ENCODE measurements at places on chromosomes 6 and 20. TPM values are rescaled to one million over a fixed set of nuclear protein-coding genes. Genes with fewer than 3 reads are reported as not detected.

DNA sequence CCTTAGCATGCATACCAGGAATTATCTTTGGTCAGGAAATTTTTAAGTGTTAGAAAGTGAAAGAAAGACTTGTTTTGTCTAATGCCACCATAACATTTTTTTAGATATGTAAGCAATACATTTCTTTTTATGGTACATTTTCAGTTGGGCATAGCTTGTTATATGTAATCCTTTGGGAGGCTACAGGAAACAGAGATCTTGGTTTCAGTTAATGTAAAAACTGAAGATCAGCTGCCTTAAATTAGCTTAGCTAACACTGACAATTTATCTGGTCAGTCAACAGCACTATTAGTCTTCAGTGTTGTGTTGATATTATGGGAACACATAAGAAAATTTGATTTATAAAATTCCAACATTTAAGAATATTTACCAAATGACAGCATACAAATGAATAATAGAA is 78.6 kb upstream of the SMIM8 start:
- H3K4me1 ChIP-seq = peaks cover 4% of the 10 kb centered on the region
- H3K36me3 ChIP-seq = no peaks in the 10 kb centered on the region
- H3K4me3 ChIP-seq = no peak overlapping the region
- no peak for DNase-seq
- H3K27me3 ChIP-seq = no peaks in the 10 kb centered on the region

FAM83B gene
- 29.2 TPM for total RNA-seq

DNA sequence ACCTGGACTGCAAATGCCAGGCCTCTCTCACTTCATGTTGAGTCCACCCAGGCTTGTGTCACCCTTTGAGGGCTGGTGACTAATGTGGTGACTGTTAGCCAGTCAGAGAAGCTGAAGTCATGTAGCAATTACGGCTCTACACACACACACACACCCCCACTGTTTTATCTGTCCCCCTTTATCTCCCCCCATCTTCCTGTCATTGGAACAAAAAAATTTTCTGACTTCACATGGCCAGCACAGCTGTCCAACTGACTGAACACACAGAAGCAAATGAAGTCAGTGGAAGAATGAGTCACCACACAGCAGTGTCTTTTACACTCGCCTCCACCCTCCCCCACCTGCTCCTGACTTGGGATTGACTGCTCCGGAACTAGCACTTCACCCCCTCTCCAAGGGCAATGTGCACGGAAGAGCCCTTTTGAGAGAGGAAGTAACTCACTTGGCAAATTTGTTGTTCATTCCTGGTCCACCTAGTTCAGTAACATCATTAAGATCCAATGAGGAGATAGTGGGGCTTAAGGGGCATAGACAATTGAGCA is 198.0 kb downstream of the RNF144B start:
- H3K4me1 ChIP-seq = no peaks in the 10 kb centered on the region
- H3K27ac ChIP-seq = peak overlapping the region; percentile 65
- DNase-seq = peak; percentile 84

ZDHHC14 gene
- 11.8 TPM for total RNA-seq

DNA sequence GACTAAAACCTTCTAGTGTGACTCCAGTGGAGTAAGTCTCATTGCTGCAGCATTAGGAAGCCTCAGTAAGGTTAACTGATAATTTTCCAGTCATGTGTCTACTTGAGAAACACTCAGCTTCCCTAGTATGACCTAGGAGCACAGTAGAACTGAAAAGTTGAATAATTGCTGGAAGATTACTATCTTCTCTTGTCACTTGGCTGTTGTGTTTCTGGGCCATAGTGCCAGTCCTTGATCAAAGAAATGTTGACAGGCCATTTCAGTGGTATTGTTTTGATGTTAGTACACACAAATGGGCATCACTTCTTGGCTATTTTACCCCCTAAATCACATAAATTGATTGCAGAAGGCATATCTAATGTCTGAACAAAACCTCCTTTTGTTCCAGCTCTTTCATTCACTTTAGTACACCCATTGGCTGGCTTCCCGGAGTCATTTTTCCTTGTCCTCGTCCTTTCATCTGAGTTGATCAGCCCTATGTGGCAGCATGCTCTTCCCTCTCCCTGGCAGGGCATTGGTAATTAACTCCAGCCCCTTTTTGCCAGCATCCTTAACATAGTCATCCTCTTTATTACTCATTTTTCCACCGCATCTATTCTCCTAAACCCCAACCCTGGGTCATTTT is 6.0 kb downstream of the ENPP3 start:
- no peaks in the 10 kb centered on the region for H3K27me3 ChIP-seq
- no peak overlapping the region for H3K27ac ChIP-seq
- H3K36me3 ChIP-seq = no peaks in the 10 kb centered on the region
- no peaks in the 10 kb centered on the region for H3K4me1 ChIP-seq

RSPO3 gene
- 1.9 TPM for total RNA-seq

DNA sequence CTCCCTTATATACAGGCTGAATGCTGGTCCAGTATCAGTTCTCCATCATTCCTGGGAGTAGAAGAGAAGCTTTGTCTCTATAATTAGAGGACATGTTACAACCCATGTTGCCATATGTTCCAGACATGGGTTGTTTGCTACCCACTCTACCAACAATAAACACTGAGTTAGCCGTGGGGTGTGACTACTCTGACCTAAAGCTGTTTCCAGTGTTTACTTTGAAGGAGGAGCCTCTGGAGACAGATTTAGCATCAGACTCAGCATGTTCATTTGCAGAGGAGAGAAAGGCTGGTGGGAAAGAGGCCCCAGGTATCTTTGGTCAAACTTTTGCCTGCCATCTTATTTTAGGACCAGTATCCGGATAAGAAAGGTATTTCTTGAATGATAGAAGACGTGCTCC is 157.9 kb upstream of the SNX9 start:
- DNase-seq = no peak
- H3K27ac ChIP-seq = no peak overlapping the region
- no peaks in the 10 kb centered on the region for H3K27me3 ChIP-seq
- no peak overlapping the region for H3K4me3 ChIP-seq
- H3K36me3 ChIP-seq = no peaks in the 10 kb centered on the region

DNA sequence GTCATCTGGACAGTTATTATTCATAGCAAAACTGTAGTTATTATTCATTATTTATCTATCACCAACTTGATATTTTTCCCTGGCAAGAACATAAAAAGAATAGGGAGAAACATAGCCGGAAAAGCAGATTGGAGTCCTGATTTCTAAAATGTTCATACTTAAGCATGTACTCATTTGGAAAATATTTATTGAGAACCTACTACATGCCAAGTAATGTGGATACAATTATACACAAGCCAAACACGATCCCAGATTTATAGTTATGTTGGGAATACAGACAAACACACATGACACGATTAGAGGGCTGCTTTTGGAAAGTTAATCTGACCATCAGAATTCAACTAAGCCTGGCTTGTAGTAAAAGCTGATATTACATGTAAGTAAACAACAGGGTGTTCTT is 30.7 kb downstream of the ARHGAP18 start:
- H3K4me3 ChIP-seq = no peak overlapping the region
- no peaks in the 10 kb centered on the region for H3K36me3 ChIP-seq
- H3K27ac ChIP-seq = no peak overlapping the region
- no peaks in the 10 kb centered on the region for H3K27me3 ChIP-seq
- DNase-seq = no peak

GRCh38 chr6:11410539-11411307 is 126.8 kb upstream of the TMEM170B start:
- no peak overlapping the region for H3K4me3 ChIP-seq
- peaks cover 4% of the 10 kb centered on the region for H3K4me1 ChIP-seq
- no peak overlapping the region for H3K27ac ChIP-seq
- H3K27me3 ChIP-seq = no peaks in the 10 kb centered on the region
- no peak for DNase-seq

MEP1A gene
- total RNA-seq = 94.2 TPM

- no peak for DNase-seq
- peaks cover 16% of the 10 kb centered on the region for H3K4me1 ChIP-seq
- H3K36me3 ChIP-seq = no peaks in the 10 kb centered on the region
- peak overlapping the region; percentile 28 for H3K27ac ChIP-seq
- no peaks in the 10 kb centered on the region for H3K27me3 ChIP-seq
- no peak overlapping the region for H3K4me3 ChIP-seq
Measured at GRCh38 chr20:39851459-39851858, 837.6 kb downstream of the MAFB start.

DNA sequence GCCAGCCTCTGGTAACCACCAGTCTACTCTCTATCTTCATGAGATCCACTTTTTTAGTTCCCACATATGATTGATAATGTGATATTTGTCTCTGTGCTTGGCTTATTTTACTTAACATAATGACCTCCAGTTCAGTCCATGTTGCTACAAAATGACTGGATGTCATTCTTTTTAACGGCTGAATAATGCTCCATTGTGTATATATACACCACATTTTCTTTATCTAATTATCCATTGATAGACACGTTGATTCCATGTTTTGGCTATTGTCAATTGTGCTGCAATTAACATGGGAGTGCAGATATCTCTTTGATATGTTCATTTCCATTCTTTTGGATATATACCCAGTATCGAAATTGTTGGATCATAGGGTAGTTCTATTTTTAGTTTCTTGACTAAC is 89.3 kb downstream of the ATRN start:
- DNase-seq = no peak
- no peak overlapping the region for H3K27ac ChIP-seq
- H3K4me1 ChIP-seq = no peaks in the 10 kb centered on the region
- no peaks in the 10 kb centered on the region for H3K36me3 ChIP-seq

GDAP1L1 gene
- total RNA-seq = 2.2 TPM

GSTA3 gene
- not detected for total RNA-seq

GRCh38 chr20:47949230-47949629 is 163.9 kb upstream of the SULF2 start:
- no peak overlapping the region for H3K27ac ChIP-seq
- H3K36me3 ChIP-seq = no peaks in the 10 kb centered on the region
- H3K4me1 ChIP-seq = no peaks in the 10 kb centered on the region
- H3K4me3 ChIP-seq = no peak overlapping the region
- DNase-seq = no peak
- no peaks in the 10 kb centered on the region for H3K27me3 ChIP-seq

DNA sequence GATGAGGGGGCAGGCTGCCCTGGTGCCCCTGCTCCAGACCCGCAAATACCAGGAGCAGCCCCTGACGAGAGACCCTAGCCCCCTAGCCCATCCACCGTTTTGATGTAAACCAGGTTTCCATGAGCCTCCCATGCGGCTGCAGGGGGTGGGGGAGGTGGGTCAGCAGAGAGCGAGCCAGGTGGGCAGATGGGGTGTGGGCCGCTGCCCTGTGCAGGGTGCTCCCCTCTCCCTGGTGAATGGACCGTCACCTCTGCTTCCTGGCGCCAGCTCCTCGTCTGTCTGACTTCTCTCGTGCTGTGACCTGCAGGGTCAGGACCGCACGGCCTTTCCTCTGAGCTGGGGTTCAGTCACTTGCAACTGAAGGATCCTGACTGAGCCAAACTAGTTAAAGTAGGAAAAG is 15.7 kb upstream of the BHLHE23 start:
- no peak overlapping the region for H3K4me3 ChIP-seq
- H3K4me1 ChIP-seq = no peaks in the 10 kb centered on the region
- H3K27ac ChIP-seq = no peak overlapping the region
- no peak for DNase-seq

SAMD10 gene
- total RNA-seq = 1.6 TPM

GRCh38 chr6:75676377-75676776 is 72.7 kb upstream of the MYO6 start:
- H3K27ac ChIP-seq = no peak overlapping the region
- no peak overlapping the region for H3K4me3 ChIP-seq
- no peaks in the 10 kb centered on the region for H3K4me1 ChIP-seq

GRCh38 chr20:54065601-54066038 is 4.8 kb downstream of the BCAS1 start:
- H3K36me3 ChIP-seq = no peaks in the 10 kb centered on the region
- no peak overlapping the region for H3K4me3 ChIP-seq
- peaks cover 33% of the 10 kb centered on the region for H3K4me1 ChIP-seq
- no peak overlapping the region for H3K27ac ChIP-seq

LTA gene
- not detected for total RNA-seq

DNA sequence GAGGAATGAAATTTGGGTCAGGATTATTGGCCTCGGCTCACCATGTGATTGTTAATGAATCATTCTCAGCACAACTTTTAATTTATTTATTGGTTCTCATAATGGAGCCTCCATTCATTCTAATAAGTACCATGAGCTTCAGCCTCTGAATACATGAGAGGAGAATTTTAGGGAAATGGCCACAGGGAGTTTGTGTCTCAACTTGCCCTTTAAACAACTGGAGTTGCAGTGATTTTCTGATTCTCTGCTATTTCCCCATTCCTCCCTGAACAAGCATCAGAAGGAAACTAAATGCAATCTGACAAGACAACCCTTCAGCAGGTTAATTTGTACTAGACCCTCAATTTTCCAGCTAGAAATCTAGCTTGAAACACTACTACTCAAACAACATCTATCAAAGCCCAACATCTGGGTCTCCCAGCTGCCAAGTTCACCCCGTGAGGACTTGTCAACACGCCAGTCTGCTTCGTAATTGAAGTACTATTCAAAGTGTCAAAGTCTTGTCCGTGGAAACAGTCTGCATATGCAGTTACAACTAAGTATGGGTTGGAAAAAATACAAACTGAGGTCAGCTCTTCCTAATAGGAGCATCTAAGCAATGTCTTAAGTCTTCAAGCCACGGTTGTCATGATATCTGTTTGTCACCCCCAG is 235.4 kb downstream of the CDH4 start:
- no peak overlapping the region for H3K4me3 ChIP-seq
- no peaks in the 10 kb centered on the region for H3K27me3 ChIP-seq
- DNase-seq = no peak
- no peak overlapping the region for H3K27ac ChIP-seq
- no peaks in the 10 kb centered on the region for H3K4me1 ChIP-seq

- H3K4me3 ChIP-seq = no peak overlapping the region
- DNase-seq = peak; percentile 48
- H3K27ac ChIP-seq = peak overlapping the region; percentile 70
- H3K36me3 ChIP-seq = no peaks in the 10 kb centered on the region
Measured at GRCh38 chr20:3679749-3680700, 1.8 kb downstream of the ADAM33 start.

DNA sequence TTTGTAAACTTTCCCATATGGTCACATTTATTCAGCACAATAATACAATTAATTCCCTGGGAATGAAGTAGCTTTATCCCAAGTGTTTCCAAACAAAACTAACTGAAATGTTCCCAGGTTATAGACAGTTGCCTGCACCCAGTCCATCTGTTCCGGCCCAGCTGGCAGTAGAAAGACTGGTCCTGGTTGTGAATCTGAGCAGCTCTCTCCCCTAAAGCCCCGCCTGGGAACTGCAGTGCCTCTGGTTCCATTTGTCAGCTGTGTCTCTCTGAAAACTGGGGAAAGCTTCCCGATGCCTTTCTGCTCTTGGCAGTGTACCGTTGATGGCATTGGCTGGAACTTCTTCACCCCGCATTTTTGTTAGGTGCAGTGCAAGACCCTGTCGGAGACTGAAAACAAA is 8.7 kb downstream of the MTHFD1L start:
- peaks cover 15% of the 10 kb centered on the region for H3K4me1 ChIP-seq
- H3K4me3 ChIP-seq = no peak overlapping the region
- no peak overlapping the region for H3K27ac ChIP-seq
- H3K27me3 ChIP-seq = no peaks in the 10 kb centered on the region

- H3K4me3 ChIP-seq = no peak overlapping the region
- H3K27me3 ChIP-seq = no peaks in the 10 kb centered on the region
- no peak overlapping the region for H3K27ac ChIP-seq
- no peaks in the 10 kb centered on the region for H3K36me3 ChIP-seq
Measured at GRCh38 chr20:34042262-34042661, 48.6 kb downstream of the RALY start.

Measured in hepatocyte (in vitro differentiated cells).